ENCODE measurements at places on chromosomes 6 and 20. TPM values are rescaled to one million over a fixed set of nuclear protein-coding genes. Genes with fewer than 3 reads are reported as not detected.

DNA sequence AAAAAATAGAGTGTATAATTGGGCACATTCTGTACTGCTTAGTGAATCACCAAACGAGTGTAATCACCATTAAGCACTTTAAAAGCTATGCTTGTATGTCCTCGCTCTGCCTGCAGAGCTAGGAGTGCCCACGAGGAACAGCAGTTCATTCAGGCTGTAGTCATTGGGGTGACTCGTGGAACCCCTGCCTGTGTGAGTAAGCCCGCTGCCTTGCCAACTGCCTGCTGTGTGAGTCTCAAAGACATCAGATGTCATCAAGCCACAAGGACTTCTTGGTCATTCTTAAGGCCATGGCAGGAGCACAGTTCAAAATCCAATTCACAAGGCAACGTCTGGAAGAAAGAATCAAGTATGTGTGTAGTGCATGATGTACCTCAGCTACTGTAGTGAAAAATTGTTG is 60.4 kb downstream of the FOXO3 start:
- DNase-seq: no peak

- no peak for DNase-seq
Measured at GRCh38 chr6:107704347-107705013, 119.6 kb downstream of the SCML4 start.

GRCh38 chr20:9514072-9514460 is 324 bp upstream of the LAMP5 start:
- no peak for DNase-seq

DNA sequence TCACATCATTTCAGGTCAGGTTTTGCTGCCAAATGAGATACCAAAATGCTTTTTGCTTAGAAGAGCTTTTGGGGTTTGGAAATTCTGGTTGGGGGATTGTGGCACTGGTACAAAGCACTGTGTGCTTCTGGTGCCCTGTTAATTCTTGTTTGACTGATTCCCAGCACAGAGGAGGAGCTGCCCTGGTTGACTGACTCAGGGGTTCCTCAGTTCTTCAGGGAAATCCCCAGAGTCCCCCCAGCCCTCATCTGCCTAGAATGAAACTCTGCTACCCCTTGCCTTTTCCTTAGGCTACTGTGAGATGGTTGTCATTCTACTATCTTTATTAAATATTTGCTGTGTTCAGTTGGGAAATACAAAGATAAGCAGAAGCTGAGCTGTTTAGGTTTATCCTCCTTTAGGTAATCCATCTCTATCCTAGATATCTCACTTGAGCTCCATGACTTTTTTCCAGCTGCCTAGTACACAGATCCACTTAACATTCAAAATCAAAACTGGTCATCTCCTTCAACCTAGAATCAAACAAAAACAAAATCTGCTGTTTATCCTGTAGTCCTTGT is 24.9 kb upstream of the TSPYL1 start:
- no peak for DNase-seq

DNA sequence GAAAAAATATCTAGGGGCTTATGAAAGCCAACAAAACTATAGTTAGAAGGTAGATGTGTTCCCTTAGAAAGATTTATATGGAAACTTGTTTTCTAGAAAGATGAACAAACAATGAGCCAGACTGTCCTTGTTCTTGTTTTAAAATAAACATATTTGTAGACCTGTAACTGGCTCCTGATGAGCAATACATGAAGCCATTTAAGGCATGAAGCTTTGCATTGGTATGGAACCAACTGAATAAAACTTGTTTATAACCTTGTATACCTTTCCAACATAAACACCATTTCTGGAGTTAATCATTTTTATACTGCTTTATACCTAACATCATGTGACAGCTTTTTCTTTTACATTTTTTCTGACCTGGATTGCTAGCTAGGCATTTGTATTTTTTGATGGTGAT is 247.8 kb downstream of the PRL start:
- no peak for DNase-seq

GRCh38 chr20:36971103-36971502 is 19.6 kb upstream of the SAMHD1 start:
- no peak for DNase-seq

DNA sequence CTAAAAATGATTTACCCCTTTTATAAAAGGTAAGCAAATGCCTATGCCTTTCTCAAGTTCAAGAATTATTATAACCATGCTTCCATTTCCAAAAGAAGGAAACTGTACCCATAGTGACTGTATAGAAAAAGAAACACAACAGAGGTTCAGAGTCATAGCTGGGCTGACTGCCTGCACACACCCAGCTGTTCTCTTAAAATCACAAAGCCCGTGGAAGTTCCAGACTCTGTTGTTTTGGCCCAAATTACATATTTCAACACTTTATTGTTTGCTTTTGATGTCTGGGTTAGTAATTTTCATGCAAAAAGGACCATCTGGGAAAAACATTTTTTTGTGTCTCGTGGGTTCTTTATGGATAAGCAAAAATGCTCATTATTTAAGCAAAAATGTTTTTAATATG is 99.2 kb downstream of the LCA5 start:
- no peak for DNase-seq

GRCh38 chr20:59776059-59776603 is 157.3 kb downstream of the SYCP2 start:
- peak; percentile 44 for DNase-seq

DNA sequence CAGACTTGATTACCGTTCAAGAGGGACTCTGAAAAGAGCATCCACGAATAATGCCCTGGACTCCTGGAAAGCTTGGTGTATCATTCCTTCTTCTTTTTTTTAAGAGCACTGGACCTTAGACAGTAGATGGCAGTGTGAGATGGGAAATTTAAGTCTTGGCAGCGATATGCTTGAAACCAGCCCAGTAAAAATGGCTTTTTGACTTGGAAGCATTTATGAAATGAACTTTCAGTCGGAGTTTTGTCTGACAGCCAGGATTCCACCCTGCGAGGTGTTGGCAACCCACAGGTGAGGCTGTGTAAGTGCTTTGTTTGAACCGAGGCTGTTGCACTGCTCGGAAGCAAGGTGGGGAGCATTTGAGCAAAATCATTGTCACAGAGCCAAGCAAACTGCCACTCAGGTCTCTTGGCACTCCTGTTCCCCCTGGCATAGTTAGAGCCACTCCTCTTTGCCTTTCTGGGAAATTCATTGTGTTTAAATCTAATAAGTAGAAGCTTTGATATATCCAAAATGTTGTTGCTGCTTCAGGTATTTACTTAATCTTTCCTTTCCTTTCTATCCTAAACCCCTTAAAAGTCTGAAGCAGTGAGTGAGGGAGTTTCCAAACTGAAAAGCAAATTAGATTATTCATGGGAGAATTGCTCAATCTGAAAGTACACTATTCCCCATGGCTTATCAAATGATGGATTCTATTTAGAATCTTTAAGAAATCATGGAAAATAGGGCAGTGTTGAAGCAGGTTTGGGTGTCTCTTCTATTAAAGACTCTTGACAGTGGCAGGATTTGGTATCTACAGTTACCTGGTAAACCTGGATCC is 272.8 kb upstream of the SLC35B3 start:
- no peak for DNase-seq

WFDC12 gene
- not detected for total RNA-seq

Measured in osteocyte (in vitro differentiated cells).